ENCODE measurements at places on chromosomes 3 and 15.

GRCh38 chr3:141960731-141961130 is 84.3 kb downstream of the ATP1B3 start:
- DNase-seq, result no peak

- no peak for DNase-seq
Observed at GRCh38 chr3:187207062-187207461, 9.8 kb downstream of the RTP1 start.

DNA sequence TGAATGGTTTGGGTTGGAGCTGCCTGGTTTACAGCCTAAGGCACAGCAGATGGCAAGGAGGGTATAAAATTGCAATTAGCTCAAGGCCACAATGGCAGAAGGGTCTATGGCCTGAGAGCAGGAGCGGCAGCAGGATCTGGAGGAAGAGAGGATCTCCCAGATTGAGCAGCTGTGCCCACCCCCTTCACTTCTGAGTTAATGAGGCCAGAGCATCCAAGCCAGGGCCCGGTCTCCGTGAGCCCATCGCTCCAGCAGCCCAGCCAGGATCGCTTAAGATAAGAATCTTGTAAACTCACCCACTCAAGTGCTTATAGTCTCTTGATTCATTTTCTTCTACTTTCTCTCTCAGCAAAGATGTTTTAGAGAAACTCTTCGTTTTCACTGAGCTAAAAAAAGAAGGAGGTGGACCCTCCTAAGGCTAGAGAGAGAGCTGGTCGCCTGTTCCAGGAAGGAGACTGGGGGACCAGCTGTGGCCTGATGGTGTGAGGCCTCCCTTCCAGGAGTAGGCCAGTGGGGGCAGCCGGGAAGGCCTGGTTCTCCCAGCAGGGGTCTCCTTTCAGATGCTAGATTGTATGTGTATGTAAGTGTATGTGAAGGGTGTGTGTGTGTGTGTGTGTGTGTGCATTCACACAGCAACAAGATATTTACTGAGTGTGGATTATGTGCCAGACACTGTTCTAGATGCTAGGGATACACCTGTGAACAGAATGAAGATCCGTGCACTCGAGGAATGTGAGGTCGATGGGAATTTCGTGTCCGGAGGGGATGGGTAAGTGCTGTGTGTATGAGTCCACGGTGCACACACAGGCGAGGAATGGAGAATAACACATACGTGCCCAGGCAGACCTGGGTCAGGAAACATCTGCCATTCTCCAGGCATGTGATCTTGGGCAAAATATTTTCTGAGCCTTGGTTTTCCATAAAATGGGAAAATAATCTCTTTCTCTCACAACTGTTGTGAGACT is 18.6 kb downstream of the MAGEF1 start:
- DNase-seq, result peak; percentile 88

DNA sequence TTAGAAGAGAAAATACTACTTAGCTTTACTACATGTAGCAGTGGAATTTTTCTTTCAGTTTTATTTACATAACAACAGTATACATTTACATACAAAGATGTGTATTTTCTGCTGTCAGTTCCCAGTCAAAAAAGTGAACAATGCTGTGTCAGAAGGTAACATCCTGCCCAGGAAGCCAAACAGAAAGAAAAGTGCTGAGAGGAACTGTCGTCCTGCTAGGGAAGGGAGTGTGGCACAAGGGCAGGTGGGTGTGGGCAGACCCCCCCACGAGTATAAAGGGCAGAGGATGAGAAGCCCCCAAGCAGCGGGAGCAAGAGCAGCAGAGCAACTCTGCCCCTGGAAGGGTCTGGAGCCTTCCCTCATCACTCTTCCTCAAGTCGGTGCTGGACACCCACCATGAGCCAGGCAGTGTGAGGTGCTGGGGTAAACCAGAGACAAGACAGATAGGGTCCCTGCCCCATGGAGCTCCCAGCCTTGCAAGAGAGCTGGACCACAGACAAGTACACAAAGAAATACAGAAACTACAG is 39.7 kb downstream of the TBC1D2B start:
- no peak for DNase-seq

- no peak for DNase-seq
Observed at GRCh38 chr15:29970402-29970695, 112.4 kb upstream of the GOLGA8J start.

Measured in tongue (tissue), 3 donors.